ENCODE measurements at places on chromosomes 7 and 10.

GRCh38 chr7:68733219-68734153 lies 864.8 kb upstream of the AUTS2 start:
- no peak for DNase-seq

- no peak for DNase-seq
Observed at GRCh38 chr10:74022926-74023629, 25.2 kb downstream of the VCL start.

DNA sequence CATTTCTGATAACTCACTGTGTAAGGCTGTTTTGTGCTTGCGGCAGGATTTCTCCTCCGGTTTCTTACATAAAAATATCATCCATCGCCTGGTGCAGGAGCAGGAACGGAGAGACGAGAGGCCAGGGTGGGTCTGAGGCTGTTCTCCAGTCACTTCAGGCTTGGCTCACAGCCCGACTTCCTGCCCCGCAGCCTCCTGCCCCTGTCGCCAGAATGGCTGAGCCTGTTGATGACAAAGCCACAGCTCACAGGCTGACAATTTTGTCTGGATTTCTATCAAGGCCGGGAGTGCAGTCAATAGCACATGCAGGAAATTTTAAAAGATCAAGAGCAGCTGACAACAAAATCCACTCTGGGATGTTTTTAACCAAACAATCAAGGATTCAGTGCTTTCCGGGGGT lies 229.7 kb upstream of the ZNF32 start:
- DNase-seq, result no peak

- DNase-seq, result no peak
Observed at GRCh38 chr7:54796150-54796549, 37.1 kb upstream of the SEC61G start.

- DNase-seq, result no peak
Observed at GRCh38 chr10:5434017-5434753, 21.8 kb downstream of the NET1 start.

- DNase-seq, result no peak
Observed at GRCh38 chr10:112126901-112127300, 56.7 kb downstream of the GPAM start.

- no peak for DNase-seq
Observed at GRCh38 chr10:132847856-132848255, 61.9 kb upstream of the NKX6-2 start.
